ENCODE measurements at places on chromosomes 2 and 18.

GRCh38 chr2:236862961-236863728 lies 222.5 kb upstream of the COPS8 start:
- no peak for DNase-seq

DNA sequence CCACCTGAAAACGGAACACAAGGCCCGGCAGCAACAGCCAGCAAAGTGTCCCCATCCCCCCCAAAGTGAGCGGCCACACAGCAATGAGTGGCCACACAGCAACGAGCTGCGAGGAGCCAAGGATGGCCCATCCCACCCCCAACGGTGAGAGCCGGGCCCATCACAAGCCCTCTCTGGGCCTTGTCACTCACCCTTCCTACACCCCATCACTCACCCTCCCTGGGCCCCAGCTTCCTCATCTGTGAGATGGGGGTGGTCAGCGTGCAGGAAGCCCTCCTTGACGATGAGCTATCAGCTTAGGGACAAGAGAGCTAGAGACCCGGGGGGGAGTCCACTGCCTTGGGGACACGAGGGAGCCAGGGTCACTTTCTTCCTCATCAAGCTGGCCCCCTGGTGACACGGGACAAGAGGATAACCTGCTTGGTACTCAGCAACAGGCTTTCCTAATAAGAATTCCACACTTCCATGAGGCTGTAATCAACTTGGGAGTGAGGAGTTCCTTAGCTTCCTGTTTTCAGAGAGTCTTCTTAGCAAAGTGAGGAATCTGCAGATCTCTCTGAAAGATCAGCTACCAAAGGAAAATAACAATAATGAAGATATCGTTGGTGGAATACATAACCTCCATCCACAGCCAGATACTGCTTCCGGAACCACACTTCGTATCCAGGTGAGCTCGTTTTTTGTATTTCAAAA lies 92.8 kb downstream of the HDAC4 start:
- DNase-seq, result no peak

- no peak for DNase-seq
Observed at GRCh38 chr2:203973000-203973399, 36.4 kb downstream of the ICOS start.

DNA sequence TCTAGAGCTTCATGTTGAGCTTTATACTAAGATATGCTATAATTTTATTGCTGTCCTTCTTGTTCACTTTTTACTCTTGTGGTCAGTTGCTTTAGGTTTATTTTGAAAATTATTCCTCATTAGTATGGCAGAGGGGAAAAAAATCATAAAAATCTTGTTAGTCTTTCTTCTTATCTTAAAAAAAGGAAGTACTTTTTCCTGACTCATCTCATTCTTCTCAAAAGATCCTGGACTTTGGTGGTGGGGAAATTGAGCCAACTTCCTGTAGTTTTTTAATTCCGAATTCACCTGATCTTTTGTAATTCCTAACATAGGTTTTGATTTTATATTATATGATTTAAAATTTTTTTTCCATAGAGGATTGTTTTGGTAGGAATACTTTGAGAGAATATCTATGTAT lies 3.8 kb downstream of the SLC4A1AP start:
- no peak for DNase-seq

GRCh38 chr2:126527836-126528490 lies 128.0 kb upstream of the GYPC start:
- no peak for DNase-seq

- no peak for DNase-seq
Observed at GRCh38 chr2:34578641-34579040, 979.5 kb upstream of the FAM98A start.

GRCh38 chr2:44941551-44942234 lies at the start of gene SIX3:
SIX3 (plus strand) TSS chr2:44941702; CDS start chr2:44942105, 403 bp downstream.
- no peak for DNase-seq

- no peak for DNase-seq
Observed at GRCh38 chr2:127121776-127122176, 14.8 kb upstream of the BIN1 start.

GRCh38 chr2:218091746-218092145 lies 22.7 kb downstream of the RUFY4 start:
- DNase-seq, result no peak

DNA sequence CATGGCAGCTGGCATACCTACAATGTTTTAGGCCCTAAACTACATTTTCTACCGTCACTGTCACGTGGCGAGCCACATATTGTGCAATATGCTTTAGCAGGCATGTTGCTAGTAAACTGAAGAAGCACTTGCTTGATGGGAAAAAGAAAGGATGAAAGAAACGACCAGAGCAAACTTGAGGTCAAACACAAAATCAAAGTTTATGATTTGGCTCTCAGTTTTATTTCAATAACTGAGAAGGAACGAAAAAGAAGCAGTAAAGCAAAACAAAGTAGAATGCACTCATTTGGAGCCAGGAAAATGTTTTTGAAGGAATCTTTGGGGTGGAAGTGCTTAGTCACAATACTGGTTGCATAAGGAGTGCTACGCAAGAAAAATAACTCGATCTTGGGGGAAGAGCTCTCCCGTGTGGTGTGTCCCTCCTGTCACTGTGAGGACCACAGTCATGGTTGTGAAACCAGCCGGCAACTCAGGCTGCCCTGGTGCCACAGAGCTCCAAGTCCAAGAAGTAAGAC lies 349.8 kb downstream of the RBM43 start:
- no peak for DNase-seq

DNA sequence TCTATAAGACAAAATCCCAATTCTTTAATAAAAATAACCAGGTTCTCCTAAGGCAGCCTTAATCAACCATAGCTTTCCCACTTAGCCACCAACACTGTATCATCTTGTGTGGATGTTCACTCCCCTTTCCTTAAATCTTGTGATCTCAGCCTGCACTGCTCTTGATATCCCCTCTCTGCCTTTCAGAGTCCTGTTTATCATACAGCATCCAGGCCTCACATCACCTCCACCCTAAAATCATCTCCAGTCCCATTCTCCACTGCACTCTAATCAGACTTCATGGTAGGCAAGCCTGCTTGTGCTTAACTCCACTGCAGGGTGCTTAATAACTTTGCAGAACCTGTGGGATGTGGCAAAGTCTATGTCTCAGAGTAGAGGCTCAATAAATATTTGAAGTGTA lies 18.8 kb downstream of the ARHGAP15 start:
- no peak for DNase-seq

DNA sequence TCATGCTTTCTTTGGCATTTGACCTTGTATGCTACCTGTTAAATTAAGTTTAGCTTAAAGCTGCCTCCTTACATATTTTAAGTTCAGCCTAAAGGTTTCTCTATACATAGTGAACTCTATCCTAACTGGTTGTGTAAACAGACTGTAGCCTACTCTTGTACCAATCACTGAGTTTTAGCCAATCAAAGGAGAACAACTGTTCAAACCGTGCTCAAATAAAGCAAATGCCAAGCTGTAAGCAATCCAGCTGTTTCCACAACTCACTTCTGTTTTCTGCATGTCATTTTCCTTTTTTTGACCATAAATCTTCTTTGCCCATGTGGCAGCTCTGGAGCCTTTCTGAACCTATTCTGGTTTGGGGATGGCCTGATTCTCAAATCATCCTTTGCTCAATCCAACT lies 1603.8 kb upstream of the ACVR2A start:
- no peak for DNase-seq

DNA sequence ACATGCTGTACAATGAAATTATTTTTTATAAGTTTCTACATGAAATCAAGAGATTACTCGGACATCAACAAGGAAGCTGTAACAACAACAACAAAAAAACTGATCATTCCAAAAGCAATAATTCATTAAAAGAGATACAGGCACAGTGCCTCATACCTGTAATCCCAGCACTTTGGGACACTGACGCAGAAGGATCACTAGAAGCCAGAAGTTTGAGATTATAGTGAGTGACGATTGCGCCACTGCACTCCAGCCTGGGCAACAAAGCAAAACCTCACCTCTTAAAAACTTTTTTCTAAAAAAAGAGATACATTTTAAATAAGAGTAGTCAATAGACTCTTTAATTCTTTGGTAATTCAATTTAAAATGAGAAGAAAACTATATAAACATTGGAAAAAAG lies 364.3 kb downstream of the TNS1 start:
- DNase-seq, result no peak

DNA sequence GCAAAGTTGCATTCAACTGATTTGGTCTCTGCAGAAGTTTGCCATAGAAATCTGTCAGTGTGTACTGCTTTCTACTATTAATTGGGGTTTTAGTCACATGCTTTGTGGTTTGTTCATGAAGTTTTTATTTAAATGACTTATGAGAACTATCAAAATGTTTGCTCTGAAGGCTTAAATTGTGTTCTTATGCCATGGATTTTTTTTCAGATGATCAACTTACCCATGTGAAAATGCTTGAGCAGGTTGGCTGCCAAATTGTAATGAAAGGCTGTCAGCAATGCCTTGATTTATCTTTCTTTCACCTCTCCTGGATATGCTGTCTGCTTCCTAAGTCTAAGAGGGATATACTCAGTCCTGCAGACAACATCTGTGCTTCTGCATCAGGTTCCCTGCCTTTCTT lies 50.7 kb downstream of the FMNL2 start:
- DNase-seq, result no peak

- no peak for DNase-seq
Observed at GRCh38 chr2:200373231-200373630, 66.7 kb downstream of the SPATS2L start.

DNA sequence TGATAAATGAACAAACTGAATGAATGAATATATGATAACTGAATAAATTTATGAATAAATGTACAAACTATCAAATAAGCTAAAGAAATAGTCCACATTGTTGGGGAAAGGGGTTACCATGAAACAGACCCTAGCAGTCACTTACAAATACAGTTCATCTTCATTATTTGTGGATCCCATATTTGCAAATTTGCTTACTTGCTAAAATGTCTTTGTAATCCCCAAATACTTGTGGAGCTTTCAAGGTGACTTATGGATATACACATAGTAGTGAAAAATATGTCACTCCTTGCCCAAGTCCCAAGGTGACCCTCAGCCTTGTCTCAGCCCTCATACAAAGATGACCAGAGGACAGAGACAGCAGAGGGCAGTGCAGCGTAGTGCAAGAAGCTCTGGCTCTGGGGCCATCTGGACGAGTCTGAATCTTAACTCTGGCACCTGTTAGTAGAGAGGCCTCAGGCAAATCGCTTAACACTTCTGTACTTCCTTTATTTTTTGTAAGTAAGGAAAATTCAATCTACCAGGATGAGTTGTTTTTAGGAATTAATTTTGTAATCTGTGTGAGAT lies 3.1 kb downstream of the PAIP2B start:
- no peak for DNase-seq

GRCh38 chr2:9944330-9944758 lies 7.1 kb upstream of the GRHL1 start:
- DNase-seq, result no peak

DNA sequence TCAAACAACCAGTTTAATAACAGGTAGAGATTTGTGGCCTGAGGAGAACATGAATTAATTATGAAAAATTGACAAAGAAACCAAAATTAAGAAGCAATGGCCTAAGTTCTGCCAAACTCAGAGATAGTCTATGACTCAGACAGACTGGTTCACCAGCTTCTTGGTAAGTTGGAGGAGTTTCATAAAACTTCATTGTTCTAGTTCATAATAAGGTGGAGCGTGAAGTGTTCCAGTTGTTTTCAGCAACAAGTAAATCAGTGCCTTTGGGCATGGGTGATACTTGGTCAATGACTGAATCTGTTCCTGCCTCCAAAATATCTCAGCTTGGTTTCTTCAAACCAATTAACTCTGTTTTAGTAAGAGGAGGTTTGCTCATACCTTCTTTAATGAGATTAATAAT lies 40.0 kb downstream of the SLC40A1 start:
- no peak for DNase-seq

DNA sequence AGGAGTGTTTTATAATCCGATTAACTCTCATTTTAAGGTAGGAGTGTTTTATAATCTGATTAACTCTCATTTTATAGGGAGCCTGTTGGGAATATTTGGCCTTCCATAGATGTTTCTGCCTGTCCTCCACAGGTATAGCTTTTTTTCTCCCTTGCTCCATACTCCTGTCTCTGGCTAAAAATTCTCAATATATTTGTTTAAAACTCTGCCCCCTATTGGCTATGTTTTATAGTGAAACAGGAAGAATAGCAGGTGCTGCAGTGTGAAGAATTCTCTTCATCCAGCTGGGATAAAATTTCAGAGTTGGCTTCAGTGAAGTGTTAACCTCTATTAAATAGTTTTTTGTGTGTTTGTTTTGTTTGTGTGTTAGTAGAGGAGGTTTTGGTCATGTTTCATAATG lies 1046.0 kb upstream of the TMEFF2 start:
- DNase-seq, result no peak

DNA sequence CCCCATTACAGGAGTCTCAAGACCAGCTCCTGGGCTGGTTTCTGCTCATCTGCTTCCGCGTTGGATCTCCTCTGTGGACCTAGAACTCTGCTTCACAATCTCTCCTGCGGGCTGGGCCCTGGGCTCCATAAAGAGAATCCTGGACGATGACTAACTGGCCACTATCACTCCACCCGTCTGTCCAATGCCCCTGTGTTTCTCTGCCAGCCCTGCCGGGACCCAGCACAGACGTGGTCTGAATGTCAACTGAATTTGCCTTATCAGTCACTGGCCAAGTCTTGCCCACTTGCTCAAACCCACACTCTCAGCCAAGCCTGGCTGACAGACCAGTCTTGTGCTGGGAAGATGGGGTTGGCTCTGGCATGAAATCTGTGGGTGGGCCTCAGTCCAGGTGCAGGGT lies 17.4 kb downstream of the KIF3C start:
- no peak for DNase-seq

All from esophagus squamous epithelium (tissue), 5 donors.